Suppressor macrophage treated with lipopolysaccharide for 4 hours (primary cell): ENCODE measurements at places on chromosomes 16 and 17.

- no peak for DNase-seq
Measured at GRCh38 chr16:53089434-53090285, 34.9 kb downstream of the CHD9 start.

GRCh38 chr16:10180771-10181163 lies 1.5 kb downstream of the GRIN2A start:
- DNase-seq, result no peak

DNA sequence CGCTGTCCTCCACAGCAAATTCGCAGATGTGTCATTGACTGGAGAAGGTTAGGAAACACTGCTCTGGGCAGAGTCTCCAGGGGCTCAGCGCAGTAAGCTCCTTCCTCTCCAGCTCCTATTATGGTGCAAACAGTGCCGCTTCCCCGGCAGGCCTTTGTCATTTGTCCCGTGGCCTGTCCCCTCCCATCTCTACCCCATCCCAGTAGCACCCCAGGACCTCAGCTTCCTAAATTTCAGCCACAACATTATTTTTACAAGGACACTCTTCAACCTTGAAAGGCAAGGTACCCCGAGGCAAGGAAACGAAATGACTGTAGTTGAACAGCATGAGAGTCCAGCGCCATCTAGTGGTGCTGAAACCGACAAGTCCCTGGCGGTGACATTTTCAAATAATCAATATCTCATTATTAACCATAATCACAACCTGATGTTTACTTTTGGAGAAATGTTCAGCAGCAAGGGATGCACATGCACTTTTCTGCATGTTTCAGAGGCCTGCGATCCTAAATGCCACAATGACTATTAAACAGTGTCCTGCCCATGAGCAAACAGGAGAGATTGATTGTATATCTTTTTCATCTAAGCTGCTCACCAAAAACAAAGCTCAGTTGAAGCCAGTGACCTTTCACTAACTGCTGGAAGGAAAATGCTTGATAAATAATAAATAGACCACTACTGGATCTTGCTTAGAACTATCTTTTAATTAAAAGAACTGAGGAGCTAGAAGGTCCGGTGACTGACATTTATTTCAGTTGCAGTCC lies 16.5 kb downstream of the MRPS23 start:
- peak; percentile 75 for DNase-seq

DNA sequence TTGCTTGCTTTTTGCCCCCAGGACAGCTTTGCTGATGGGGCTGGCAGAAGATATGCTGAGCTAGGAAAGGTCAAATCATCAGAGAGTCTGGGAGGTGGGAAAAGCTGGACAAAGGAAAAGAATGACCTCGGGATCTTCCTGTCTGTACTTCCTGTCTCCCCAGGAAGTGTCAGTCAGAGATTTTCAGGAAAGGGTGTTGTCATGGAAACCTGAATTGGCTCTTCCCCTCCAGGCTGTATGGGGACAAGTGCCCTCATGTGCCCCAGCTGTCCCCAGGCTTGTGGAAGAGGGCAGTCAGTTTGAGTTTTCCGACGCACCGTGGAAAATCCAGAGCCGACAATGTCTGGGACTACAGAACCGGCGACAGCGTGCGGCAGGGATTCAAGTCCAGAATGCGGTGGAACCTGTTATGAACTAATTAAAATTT lies 122.7 kb upstream of the ZFHX3 start:
- DNase-seq, result no peak

- no peak for DNase-seq
Measured at GRCh38 chr16:79171931-79172705, 428.4 kb downstream of the MAF start.

GRCh38 chr16:66944054-66944441 lies 8.7 kb downstream of the CES2 start:
- no peak for DNase-seq

DNA sequence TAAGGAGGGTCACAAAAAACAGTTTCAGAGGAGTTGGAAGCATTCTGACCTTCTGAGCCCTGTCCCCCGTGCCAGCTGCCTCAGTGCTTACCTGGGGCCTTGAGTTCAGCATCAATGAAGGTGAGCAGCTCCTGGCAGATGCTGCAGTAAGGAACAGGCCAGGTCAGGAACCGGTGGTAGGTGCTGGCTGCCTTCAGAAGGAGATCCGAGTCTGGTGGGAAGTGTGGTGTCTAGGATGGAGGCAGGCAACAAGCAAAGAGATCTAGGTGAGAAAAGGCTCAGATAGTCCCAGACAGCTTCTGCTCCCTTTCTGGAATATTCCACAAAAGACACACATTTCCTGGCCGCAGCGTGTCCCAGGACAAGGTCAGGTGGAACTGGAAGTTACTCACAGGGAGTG lies 37.2 kb upstream of the PIK3R6 start:
- no peak for DNase-seq

DNA sequence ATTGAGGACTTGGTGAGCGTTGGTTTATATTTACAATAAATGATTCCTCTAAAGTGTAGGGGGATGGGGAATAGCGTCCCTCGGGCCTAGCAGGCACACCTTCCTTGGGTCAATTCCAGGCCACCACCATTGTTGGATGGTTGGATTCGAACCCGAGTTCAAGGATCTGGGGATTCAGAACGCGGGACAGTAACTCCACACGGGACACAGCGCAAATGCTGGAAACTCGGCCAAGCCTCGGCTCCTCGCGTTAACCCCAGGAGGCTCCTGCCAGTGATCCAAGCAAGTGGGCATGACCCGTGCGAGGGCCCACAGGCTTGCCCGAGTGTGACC lies 613 bp downstream of the B9D1 start:
- DNase-seq, result no peak

- no peak for DNase-seq
Measured at GRCh38 chr16:58515871-58516767, 802 bp downstream of the SETD6 start.

GRCh38 chr16:27441998-27442397 lies 40.0 kb downstream of the IL21R start:
- DNase-seq, result no peak

DNA sequence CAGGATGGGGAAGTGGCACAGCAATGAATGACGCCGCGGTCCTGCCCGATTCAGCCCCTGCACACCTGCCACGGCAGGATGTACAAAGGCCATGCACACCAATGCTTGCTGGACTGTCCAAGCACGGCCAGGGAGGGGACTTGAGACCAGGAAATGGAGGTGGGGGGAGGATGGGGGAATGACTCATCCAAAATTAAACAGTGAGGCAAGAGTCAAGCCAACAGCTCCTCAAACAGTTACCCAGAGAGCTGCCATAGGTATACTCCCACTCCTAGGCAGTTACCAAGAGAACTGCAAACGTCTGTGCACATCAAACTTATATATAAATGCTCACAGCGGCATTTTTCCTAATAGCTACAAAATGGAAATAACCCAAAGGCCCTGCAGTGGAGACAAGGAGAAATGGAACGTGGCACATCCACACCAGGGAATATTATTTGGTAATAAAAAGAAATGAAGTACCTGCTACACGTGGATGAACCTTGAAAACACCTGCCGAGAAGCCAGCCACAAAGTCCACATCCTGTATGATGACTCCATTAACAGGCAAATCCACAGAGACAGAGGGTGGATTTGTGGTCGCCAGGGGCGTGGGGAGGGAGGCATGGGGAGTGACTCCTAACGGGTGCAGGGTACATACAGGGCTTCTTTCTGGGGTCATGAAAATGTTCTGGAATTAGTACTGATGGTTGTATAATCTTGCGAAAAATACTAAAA lies 54.1 kb downstream of the VAC14 start:
- DNase-seq, result peak; percentile 45

GRCh38 chr17:75110234-75110937 lies 617 bp downstream of the ARMC7 start:
- DNase-seq, result peak; percentile 27

DNA sequence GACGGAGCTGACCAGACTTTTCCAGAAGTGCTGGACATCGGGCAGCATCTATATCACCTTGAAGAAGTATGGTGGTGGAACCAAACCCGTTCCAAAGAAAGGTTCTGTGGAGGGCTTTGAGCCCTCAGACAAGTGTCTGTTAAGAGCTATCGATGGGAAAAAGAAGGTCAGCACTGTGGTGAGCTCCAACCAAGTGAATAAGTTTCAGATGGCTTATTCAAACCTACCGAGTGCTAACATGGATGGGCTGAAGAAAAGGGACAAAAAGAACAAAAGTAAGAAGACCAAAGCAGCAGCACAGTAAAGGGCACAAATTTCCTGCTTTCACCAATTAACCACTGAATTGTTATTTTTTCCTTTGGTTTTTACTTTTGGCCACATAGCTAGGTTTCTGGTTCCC lies 6.9 kb downstream of the KAT7 start:
- DNase-seq, result no peak

DNA sequence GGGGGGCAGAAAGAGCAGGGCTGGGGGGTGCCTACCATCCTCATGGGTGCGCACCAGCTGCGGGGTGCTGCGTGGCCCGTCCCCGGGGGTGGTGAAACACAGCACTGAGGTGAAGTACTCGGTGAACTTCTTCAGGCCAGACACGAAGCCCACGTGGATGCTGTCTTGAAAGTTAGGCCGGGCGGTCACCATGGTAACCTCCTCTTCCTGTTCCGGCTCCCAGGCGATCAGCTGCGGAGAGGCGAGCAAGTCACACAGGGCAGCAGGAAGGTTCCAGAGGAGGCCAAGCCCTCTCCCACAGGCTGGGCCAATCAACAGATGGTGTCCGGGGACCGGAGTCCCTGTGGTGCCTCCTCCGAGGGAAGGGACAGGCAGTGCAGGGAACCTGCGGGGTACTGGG lies 90.1 kb upstream of the CDC42EP4 start:
- DNase-seq, result peak; percentile 15

GRCh38 chr16:60949800-60950199 lies 1086.4 kb downstream of the CDH8 start:
- DNase-seq, result no peak

- peak; percentile 5 for DNase-seq
Measured at GRCh38 chr17:57152967-57153528, 68.0 kb downstream of the AKAP1 start.

DNA sequence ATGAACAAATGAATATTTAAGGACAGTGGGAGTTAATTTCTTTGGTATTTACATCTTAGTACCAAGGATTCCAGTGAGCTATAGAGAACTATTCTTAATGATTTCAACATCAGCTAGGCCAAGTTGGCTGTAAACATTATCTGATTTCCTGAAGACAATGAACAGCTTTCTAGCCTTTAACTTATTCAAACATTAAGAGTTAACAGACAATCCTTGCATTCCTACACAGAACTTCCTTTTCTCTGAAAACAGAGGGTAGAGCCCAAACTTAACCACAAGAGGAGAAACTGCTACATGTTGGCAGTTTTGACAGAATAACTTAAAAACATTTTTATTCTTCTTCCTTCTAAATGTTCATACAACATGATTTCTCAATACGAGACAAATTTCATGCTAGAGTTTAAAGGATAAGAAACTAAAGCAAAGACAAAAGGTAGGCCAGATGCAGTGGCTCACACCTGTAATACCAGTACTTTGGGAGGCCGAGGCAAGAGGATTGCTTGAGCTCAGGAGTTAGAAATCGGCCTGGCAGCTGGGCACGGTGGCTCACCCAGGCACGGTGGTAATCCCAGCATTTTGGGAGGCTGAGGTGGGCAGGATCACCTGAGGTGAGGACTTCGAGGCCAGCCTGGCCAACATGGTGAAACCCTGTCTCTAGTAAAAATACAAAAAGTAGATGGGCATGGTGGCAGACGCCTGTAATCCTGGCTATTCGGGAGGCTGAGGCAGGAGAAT lies 4.4 kb downstream of the CRLF3 start:
- DNase-seq, result peak; percentile 13

- peak; percentile 35 for DNase-seq
Measured at GRCh38 chr17:71084219-71084618, 914.9 kb downstream of the KCNJ2 start.

DNA sequence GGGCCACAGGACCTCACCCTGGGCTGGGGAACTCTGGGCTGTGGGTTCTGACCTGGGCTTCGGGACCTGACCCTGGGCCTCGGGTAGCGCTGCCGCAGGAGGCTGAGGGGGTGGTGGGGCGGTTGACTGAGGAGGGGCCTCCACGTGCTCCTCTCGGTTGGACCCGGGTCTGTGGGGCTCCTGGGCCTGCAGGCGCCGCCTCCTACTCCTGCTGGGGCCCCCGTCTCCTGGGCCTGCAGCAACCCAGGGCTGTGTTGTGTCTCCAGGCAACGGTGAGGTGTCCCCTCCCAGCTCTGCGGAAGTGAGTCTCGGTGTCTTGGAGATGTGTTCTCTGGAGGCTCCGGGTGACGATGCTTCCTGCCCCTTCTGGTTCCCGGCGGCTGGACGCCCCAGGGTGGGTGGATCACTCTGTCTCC lies 41.5 kb upstream of the GNG13 start:
- DNase-seq, result no peak

- no peak for DNase-seq
Measured at GRCh38 chr16:9102943-9103342, 11.5 kb downstream of the HAPSTR1 start.

DNA sequence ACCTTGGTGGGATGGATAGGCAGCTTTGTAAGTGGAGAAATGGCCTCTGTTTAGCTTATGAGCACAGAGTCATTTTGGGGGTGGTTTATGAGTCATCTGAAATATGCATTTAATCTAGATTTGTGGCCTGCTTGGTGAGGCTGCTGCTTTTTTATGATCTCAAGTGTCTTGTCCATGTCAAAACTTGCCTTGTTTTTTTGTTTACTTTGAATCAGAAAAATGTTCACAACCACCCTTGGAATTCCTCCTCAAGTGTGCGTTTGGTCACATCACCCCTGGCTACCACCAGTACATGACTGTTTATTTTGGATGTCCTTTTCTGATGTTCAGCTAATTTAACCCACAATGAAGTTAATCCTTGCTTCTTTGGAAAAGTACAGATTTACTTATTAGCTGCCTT lies 64.6 kb downstream of the FTO start:
- no peak for DNase-seq

- no peak for DNase-seq
Measured at GRCh38 chr17:16442141-16442540, 26.8 kb downstream of the TRPV2 start.

GRCh38 chr17:15269087-15269779 lies 4.1 kb upstream of the PMP22 start:
- no peak for DNase-seq

DNA sequence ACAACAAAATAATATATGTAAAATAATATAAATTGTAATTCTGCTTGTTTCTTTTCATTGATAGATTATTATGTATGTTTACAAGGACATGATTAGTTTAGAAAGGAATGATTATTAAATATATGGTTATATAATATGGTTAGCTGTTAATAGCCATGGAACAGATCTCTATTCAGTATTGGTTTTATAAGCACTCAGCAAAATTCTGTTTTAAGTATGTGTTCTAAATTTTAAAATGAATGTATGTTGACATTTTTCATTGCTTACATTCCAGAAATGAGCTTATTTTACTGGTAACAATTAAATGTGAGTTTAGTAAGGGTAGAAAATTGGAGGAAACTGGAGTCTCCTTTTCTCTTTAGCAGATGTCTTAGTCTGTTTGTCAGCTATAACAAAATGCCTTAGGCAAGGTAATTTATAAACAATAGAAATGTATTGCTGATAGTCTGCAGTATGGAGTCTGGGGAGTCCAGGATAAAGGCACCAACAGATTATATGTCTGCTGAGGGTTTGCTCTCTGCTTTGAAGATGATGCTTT lies 45.4 kb downstream of the NFAT5 start:
- DNase-seq, result no peak

GRCh38 chr16:55492756-55493380 lies 13.9 kb downstream of the MMP2 start:
- DNase-seq, result no peak

GRCh38 chr17:21418446-21419298 lies 42.5 kb downstream of the KCNJ12 start:
- DNase-seq, result no peak

- no peak for DNase-seq
Measured at GRCh38 chr16:50587543-50587942, 39.3 kb downstream of the NKD1 start.
